NCI-H1417 treated with DMSO at 0.1 percent for 48 hours (cell line): ENCODE measurements at places on chromosomes 7 and 10.

GRCh38 chr10:100751211-100751933 is 6.0 kb downstream of the PAX2 start:
- DNase-seq, result no peak

DNA sequence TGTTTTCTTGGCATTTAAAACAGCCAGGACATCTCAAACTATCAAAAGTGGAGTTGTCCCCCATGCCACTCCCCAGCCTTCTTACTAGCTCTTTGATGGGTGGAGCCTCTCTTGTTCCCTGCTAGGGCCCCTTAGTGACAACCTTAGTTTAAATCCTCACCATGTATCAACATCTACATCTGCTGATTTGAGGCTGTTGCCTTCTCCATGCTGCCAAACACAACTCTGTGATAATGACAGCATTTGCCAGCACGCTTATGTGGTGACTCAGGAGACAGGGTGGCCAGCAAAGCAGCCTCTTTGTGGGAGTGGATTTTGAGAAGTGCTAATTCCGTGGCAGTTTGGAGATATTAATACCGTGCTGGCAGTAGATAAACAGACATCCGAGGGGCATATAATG is 145.4 kb downstream of the LRRC4 start:
- DNase-seq, result no peak

GRCh38 chr10:11687779-11688447 is 54.3 kb upstream of the ECHDC3 start:
- no peak for DNase-seq

DNA sequence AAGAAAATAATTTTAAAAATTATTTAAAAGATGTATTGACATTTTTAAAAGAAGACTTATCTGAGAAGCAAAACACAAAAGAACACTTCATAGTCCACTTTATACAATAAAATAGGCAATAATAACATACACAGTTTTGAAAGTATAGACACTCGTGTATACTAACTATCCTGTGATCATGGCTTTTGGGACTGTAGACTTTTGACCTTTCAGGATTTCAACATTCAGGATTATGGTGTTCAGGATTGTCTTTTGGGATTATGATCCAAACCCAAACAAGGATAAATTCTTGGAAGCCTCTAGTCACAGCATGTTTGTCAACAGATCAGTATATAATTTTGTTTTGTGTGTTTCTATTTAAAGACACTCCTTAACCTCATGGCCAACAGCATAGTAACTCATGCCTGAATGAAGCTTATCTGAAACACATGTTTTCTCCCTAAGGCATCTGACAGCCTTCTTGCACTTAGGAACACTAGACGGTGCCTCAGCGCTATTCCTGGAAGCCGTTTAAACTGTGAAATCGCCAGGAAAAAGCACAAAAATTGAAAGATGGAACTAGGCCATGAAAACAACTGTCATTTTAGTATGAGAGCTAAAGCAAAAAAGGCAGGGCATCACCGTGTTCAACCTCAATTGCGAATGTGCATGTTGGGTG is 29.9 kb downstream of the GSAP start:
- no peak for DNase-seq

DNA sequence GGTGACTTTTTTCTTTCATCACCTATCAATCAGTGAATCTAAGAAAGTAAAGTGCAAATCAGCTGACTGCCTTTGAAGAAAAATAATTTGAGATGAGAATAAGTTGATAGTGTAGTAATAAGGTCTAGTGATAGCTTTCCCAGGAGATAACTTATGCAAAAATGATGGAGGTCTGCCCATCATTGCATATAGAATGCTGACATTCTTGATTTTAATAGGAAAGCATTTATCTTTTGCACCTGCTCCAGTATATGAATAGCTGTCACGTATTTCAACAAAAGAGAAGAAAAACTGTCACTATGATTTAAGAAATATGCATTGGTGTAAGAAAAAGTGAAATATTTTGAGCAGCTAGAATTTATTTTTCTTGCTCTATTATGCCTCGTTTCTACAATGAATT is 46.8 kb downstream of the PTTG1IP2 start:
- DNase-seq, result no peak

GRCh38 chr10:77888356-77888703 is 38.2 kb downstream of the DLG5 start:
- DNase-seq, result no peak

- no peak for DNase-seq
These were observed 79.6 kb upstream of the EMX2 start for GRCh38 chr10:117462816-117463544.

DNA sequence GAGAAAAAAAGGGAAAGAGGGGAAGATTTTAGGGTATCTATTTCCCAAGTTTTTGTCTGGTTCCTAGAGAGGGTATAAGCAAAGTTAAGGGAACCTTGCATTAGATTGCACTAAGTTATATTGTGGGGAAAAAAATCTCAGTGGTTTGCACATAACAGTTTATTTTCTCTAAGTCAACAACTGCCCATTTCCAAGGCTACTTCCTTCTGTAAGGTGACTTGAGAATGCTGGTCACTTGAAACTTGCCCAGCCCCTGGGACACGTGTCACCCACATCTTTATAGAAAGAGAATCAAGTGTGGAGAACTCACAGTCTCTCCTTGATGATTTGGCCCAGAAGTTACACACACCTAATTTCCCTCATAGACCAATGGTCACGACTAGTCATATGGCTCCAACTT is 488.6 kb upstream of the PODXL start:
- DNase-seq, result no peak

DNA sequence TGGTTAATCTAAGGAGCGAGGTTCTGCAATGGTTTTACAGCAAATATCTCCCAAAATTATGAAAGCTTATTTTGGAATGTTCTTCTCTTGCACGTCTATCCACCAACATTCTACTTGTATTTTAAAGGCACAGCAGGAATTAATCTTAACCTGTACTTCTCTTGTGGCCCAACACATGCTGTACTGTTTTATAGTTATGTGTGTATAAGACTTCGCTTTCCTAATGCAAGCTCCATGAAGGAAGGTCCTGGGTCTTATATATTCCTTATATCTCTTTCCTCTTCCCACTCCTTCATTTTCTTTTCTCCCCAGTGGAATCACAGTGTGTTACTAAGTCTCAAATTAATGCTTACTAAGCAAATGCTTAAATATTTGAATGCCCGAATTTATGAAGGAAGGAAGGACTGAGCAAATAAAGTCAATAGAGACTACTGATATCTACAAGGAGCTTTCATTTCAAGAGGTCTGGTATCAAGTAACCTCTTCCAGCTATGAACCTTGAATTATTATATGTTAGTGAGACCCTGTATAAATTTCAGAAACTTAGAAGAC is 14.0 kb downstream of the TMEM26 start:
- no peak for DNase-seq

GRCh38 chr10:73159038-73159648 is 8.7 kb downstream of the ECD start:
- no peak for DNase-seq

DNA sequence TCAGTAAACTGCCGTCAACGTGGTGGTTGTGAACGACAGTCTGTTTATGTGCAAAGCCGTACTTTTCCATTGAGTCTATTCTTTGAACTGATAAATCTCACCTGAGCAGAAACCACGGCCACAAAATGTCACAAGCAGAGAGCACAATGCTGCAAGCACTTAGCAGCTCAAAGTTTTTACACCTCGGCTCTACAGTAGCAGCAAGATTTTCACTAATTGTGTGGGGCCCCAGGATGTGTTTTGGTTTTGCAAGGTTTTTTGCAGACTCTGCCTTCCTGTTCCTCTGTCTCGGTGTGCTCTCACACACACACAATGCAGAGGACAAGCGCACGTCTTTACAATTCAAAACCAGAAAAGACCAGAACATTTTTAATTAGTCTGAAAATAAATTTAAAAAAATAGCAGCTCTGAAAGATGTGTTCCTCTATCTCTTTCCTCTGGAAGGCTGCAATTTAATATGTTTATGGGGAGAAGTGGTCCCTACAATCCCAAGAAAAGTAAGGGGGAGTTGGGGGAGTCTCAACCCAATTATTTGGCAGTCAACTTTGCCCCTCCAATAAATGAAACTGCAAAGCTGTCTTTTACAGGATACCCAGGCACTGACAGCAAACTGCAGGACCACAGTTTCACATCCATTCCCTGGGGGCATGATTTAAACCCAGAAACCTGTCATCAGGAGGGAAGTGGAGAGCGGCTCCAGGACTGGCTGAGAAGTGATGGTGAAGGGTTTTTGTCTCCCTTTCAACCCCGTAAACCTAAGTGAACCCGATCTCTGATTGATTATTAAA is 73.8 kb upstream of the SFMBT2 start:
- DNase-seq, result no peak

- no peak for DNase-seq
These were observed 145.3 kb downstream of the DIP2C start for GRCh38 chr10:543862-544822.

DNA sequence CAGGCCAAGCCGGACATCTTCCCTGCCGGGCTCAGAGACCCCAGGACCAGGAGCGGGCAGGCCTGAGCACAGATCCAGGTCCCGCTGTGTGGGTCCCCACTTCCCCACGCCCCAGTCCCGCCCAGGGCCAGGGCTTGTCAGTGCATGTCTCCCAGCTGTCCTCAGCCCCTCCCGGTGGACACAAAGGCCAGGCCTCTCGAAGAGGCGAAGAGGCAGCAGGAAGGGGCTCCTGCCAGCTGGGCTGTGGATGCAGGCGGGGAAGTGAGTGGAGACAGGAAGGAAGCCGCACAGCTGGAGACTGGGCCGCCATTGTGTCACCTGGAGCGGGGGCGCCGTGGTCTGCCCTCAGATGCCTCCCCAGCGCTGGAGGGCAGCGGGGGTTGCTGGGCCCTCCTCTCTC is 4.8 kb downstream of the GRIFIN start:
- DNase-seq, result peak; percentile 64

DNA sequence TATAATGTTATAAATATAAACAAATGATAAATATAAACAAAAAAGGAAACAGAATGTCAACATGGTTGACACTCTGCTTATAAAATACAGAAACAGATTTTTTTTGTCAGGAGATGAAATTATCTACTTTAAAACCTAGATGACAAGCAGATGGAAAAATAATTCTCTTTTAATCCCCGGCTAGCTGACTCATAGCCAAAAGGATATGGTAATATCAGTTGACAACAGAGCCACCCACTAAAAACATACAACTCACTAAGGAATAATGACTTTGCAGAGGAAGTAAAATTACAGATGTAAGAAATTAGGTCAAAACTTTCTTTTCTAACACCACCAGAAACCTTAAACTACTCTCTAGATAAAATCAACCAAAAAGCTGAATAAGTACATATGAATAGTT is 131.1 kb upstream of the ABCB5 start:
- no peak for DNase-seq

- no peak for DNase-seq
These were observed 123.1 kb upstream of the ADO start for GRCh38 chr10:62681211-62681940.

DNA sequence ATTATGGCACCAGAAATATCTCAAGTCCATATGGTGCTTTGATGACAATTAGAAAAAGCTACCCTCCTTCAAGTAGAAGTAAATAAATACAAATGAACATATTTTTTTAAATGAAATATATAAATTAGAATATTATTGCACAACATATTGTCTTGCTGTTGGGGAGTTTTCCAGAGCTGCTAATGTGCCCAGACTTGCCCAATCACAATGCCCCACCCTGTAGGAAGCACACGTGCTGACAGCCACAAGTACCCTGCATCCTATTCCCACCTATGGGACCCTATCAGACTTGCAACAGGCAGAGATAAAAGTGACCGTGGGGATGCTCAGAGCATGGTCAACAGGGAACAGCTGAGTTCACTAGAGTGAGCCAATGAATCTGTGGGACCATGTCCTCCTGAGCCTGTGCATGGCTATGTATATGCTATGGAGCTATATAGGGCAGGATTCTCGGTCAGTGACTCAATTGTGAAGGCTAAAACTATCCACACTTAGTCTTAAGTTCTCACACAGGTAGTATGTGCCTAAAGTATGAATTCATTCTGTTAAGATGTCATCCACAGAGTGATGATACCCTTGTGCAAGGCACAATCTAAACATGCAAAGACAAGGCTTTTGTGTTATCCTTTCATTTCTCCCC is 336.0 kb downstream of the HGF start:
- no peak for DNase-seq

- no peak for DNase-seq
These were observed 322.9 kb downstream of the PRPF18 start for GRCh38 chr10:13909516-13910258.

DNA sequence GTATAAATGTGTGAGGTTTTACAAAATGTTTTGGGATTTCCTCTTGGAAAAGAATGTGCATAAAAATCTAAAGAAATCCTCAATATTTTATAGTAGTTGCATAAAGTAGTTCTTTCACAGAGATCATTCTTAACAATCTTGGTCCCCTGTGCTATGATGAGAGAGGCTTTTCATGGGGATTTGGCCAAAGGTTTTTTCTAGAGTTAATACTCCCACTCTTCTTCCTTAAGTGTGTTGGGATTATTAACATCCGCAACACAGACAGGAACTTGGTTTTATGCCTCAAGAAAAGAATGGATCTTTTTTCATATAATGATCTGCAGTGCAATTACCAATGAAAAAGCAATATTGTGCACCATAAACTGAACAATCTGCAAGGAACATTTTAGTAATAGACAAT is 71.5 kb downstream of the AGMO start:
- DNase-seq, result no peak

DNA sequence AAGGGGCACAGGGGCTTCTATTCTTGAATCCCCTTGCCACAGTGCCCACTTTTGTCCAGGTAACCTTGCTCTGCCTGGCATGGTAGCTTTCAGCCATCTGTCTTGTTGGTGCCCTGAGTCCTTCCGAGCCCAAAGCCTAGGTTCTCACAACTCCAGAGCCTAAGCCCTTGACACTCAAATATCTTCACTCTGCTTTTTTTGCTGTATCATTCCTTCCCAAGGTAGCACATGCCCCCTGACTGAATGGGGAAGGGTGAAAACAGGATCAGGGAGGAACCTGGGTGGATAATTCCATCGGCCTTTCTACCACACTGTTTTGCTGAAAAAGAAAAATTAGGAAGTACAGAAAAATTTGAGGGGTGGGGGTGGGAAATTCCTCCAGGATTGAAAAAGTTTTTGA is 37.6 kb downstream of the LDB3 start:
- DNase-seq, result no peak

GRCh38 chr10:49277973-49278372 is 21.0 kb upstream of the C10orf71 start:
- DNase-seq, result no peak

DNA sequence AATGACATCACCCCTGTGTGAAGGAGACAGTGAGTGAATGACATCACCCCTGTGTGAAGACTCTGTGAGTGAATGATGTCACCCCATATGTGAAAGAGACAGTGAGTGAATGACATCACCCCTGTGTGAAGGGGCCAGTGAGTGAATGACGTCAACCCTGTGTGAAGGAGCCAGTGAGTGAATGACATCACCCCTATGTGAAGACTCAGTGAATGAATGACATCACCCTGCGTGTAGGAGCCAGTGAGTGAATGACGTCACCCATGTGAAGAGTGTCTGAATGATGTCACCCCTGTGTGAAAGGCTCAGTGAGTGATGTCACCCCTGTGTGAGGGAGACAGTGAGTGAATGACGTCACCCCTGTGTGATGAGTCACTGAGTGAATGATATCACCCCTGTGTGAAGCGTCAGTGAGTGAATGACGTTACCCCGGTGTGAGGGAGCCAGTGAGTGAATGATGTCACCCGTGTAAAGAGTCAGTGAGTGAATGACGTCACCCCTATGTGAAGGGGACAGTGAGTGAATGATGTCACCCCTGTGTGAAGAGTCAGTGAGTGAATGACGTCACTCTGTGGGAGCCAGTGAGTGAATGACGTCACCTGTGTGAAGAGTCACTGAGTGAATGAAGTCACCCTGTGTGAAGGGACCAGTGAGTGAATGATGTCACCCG is 478.1 kb downstream of the PTPRN2 start:
- peak; percentile 16 for DNase-seq
